Stimulated activated CD4-positive, alpha-beta T cell treated with anti-CD3 and anti-CD28 coated beads, Interleukin-1b, Interleukin-23, amount 100 ng/mL, for 24 hours (primary cell): ENCODE measurements at places on chromosomes 11 and 22.

- DNase-seq: no peak
These were observed 625.9 kb downstream of the TBC1D22A start for GRCh38 chr22:47388331-47388730.

DNA sequence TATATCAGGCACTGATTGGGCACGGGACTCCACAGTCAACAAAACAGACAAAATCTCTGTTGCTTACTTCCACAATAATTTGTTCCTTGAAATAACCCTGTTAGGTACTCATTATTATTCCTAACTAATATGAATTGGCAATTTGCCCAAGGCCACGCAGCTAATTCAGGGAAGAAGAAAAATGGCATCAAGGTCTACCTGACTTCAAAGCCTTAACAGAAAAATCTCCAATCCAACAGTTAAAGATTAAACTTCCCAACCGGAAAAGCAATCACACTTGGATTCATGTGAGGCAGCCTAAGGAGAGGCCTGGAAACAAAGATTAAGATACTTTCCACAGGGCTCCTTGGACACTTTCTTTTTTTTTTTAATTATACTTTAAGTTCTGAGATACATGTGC is 68.9 kb downstream of the PRCP start:
- no peak for DNase-seq

DNA sequence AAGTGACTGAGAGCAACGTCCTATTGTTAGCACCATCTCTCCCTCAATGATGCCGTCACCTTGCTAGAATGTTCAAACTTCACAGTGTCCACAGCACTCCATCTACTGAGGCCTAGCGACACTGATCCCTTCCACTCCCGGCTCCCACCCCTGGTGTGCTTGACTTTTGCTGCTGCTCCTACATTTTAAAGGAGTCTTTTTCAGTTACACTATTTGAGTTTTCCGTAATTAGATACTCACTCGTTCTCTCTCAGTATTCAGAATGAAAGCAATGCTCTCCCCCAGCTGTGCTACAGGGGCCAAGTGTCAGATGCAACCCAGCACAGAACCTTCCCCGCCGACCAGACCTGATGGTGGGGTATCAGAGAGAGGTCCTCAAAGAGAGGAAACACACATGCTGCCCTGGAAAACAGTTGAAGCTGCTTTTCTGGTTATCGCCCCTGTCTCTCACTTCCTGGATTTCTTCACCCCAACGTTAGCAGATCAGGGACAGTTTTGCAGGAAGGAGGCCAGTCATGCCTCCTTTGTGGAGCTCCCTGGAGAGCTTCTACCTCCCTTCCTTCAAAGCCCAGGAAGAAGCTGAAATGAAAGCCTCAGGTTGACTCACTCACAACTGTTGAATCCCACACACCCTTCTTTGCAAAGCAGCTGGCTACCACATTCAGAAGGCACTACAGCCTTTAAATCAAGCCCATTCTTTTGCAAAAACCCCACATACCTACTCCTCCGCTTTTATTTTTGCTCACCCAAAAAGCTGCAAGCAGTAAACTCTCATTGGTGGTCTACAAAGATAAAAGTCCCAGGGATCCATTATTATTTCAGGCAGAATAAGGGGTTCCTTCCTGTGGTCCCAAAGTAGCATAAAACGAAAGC is 23.5 kb downstream of the LARGE1 start:
- no peak for DNase-seq

DNA sequence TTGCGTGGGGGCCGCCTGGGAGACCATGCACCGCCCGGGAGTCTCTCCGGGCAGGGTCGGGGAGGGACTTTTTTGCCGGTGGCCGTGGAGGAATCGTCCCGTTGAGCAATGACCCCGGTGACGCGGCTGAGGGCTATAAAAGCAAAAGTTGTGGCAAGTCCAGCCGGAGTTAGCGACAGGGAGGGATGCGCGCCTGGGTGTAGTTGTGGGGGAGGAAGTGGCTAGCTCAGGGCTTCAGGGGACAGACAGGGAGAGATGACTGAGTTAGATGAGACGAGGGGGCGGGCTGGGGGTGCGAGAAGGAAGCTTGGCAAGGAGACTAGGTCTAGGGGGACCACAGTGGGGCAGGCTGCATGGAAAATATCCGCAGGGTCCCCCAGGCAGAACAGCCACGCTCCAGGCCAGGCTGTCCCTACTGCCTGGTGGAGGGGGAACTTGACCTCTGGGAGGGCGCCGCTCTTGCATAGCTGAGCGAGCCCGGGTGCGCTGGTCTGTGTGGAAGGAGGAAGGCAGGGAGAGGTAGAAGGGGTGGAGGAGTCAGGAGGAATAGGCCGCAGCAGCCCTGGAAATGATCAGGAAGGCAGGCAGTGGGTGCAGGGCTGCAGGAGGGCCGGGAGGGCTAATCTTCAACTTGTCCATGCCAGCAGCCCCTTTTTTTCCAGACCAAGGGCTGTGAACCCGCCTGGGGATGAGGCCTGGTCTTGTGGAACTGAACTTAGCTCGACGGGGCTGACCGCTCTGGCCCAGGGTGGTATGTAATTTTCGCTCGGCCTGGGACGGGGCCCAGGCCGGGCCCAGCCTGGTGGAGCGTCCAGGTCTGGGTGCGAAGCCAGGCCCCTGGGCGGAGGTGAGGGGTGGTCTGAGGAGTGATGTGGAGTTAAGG is at the start of gene NEAT1:
Gene NEAT1, plus strand, starts transcription at position 166 of the 883 bp plus-strand sequence.
- peak; percentile 90 for DNase-seq

GRCh38 chr22:20523086-20523983 is 15.9 kb downstream of the MED15 start:
- no peak for DNase-seq

DNA sequence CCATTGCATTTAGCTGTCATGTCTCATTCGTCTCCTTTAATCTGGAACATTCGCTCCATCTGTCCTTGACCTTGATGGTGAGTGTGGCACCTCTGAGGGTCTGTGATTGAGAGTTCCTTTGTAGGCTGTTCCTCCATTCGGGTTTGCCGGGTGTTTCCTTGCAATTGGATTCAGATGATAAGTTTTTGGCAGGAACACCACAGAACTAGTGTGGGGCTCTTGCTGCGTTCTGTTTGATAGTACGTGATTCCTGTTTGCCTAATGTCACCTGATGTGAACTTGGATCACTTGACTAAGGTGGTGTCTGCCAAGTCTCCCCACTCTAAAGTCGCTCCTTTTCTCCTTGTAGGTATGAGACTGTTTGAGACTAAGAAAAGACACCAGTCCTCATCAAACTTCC is 109.7 kb upstream of the TMEM45B start:
- no peak for DNase-seq

GRCh38 chr11:99571094-99571493 is 550.3 kb downstream of the CNTN5 start:
- DNase-seq: no peak

GRCh38 chr11:122697636-122698167 is 42.2 kb downstream of the UBASH3B start:
- DNase-seq: no peak

DNA sequence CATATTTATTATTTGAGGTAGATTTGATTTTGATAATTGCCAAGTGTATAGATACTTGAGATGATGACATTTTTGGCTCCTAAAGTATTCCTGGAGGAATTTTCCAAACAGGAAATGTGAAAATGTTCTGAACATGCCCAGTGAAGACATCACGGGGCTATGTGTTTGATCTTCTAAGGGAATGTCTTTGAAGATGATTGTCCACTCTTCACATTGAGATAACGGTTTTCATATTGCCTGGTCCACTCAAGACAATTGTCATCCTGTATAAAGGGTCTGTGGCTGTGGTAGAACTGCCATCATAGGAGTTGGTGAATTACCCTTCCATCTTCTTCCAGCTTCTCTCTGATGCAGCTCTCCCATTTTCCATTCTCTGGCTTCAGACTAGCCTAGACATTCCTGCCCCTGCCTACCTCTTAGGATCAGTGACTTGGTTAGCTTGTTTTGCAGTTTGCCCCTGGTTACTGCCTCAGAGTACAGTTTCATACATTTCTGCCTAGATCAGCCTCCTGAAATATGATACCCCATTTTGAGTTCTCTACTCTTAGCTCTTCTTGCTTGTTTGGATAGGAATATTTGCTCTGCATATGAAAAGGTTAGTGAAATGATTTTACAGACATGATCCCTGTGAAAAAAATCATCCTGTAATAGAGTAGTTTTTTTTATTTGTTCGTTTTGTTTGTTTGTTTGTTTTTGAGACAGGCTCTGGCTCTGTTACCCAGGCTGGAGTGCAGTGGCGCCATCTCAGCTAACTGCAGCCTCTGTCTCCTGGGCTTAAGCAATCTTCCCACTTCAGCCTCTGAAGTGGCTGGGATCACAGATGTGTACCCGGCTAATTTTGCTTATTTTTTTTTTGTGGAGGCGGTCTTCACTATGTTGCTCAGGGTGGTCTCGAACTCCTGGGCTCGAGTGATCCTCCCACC is 111.4 kb upstream of the SORL1-AS1 start:
- DNase-seq: no peak

- DNase-seq: no peak
These were observed 16.5 kb upstream of the TPBGL start for GRCh38 chr11:75223954-75224643.
